ENCODE measurements at places on chromosomes 7 and 10. TPM values are rescaled to one million over a fixed set of nuclear protein-coding genes. Genes with fewer than 3 reads are reported as not detected.

Gene PAXIP1
- total RNA-seq = 15.8 TPM

Gene HYAL4
- total RNA-seq = not detected

Gene DOCK1
- total RNA-seq = 78.7 TPM

Gene UCN3
- total RNA-seq = not detected

Gene TRIM50
- total RNA-seq = not detected

Gene CCL26
- not detected for total RNA-seq

Gene CYP2E1
- not detected for total RNA-seq

Gene NPFFR1
- not detected for total RNA-seq

Gene PRF1
- not detected for total RNA-seq

Gene LLCFC1
- not detected for total RNA-seq

Gene ENTPD1
- 23.0 TPM for total RNA-seq

Gene FAM131B
- 1.4 TPM for total RNA-seq

Gene PITX3
- not detected for total RNA-seq

Gene CALML5
- not detected for total RNA-seq

Gene LIPF
- total RNA-seq = not detected
